Renal pelvis (tissue), 12 donors: ENCODE measurements at places on chromosomes 5 and 9. TPM values are rescaled to one million over a fixed set of nuclear protein-coding genes. Genes with fewer than 3 reads are reported as not detected.

- DNase-seq = no peak
Observed at GRCh38 chr5:5650242-5650641, 227.8 kb downstream of the ICE1 start.

MARVELD2 gene
- 33.7 TPM for polyA plus RNA-seq

GRCh38 chr5:64513492-64513891 lies 7.7 kb downstream of the RGS7BP start:
- no peak for DNase-seq

DNA sequence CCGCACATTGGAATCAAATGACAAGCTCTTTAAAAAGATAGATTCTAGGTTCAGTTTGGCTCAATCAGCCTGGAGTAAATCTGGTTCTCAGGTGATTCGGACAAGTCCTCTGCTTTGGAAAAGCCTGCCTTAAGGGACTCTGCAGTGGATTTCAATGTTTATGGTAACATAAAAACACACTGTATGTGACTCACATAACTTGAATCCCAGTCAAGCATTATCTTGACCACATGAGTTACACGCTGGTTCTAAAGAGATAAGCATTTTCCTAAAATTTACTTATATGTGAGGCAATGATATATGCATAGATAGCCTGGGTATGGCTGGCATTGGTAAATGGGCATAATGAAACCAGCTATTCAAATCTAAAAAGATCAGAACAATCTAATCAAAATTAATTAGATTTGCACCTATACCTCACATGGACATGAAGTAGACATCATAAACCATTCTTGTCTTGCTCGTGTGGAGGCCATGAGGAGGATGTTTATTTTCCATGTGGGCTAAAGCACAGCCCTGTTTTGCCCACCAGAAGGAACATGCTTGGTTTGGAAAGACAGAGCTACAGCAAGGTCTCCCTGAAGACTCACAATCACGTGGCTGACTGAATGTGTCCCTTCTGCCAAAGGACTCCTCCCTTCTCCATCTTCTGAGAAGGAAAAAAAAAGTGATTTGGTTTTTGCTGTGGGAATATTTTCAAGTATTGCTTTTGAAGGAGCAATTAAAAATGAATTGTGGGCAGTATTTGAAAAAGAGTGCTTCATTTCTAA lies 351.7 kb downstream of the DIRAS2 start:
- DNase-seq = no peak

ZER1 gene
- polyA plus RNA-seq = 35.5 TPM

DNA sequence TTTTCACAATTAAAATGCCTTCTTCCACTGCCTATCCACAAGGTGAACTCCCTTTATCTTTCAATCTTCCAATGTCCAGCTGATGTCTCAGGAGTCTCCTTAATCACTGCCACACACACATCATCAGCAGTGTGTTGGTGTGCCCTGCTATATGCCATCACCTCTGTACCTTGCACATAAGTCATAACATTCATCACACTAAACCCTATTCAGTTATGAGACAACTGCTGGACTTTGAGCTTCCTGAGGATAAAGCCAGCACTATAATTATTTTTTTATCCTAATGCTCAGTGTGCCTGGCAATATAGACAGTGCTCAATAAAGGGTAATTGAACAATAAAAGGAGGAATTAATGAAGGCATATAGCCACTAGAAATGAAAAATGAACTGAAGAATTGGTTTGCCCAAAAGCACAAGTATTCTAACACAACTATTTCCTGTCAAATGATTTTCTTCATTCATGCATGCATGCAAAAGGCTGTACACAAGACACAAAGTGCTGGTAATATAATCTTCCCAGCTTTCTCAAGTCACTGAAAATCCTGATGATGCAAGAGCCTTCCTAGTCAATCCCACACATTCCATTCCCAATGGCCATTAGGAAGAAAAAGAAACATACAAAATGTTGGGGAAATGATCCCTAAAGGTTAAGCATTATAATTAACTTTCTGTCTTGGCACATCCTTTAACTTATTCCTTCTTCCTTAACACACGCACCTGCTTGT lies 32.4 kb downstream of the LPAR1 start:
- no peak for DNase-seq

ELL2 gene
- polyA plus RNA-seq = 11.1 TPM

DNA sequence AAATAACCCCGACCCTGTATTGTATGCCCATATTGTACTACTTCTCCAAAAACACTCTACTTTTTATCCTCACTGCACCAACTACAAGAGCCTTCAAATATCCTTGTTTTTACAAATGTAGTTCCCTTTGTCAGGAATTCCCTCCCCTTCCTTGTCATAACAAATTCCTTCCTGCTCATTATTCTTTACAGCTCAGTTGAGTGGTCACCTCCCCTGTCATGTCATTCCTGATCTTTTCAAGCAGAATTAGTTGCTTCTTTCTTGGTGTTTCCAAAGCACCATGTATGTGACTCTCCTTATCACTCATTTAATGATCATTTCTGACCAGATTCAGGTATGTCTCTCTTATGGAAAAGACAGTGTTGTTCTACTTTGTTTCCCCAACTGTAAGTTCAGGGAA lies 194.2 kb upstream of the SMC2 start:
- no peak for DNase-seq

TMEM252 gene
- 6.7 TPM for polyA plus RNA-seq

NFX1 gene
- polyA plus RNA-seq = 38.9 TPM

DNA sequence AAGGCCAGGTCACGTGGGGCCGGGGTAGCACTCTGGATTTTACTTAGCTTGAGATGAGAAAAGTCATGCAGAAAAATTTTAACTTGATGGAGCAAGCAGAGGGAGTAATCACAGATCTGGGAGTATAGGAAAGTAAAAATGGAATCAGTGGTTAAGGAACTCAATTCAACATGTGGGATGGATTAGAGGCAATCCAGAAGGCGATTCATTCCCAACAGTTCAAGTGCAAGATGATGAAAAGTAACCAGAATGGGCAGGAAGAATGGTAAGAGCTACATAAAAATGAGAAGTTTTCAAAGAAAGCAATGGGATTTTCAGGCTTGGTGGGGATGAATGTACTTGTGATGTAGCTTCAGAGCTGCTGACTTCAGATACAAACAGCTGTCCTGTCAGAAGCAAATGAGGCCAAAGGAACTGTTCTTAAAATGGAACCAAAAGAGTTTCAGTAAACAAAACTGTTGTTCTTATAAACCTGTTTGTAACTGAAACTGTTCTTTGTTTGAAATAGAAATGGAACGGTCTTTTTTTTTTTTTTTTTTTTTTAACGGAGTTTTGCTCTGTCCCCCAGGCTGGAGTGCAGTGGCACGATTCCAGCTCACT lies 5.6 kb upstream of the SEC24A start:
- DNase-seq = no peak

DNA sequence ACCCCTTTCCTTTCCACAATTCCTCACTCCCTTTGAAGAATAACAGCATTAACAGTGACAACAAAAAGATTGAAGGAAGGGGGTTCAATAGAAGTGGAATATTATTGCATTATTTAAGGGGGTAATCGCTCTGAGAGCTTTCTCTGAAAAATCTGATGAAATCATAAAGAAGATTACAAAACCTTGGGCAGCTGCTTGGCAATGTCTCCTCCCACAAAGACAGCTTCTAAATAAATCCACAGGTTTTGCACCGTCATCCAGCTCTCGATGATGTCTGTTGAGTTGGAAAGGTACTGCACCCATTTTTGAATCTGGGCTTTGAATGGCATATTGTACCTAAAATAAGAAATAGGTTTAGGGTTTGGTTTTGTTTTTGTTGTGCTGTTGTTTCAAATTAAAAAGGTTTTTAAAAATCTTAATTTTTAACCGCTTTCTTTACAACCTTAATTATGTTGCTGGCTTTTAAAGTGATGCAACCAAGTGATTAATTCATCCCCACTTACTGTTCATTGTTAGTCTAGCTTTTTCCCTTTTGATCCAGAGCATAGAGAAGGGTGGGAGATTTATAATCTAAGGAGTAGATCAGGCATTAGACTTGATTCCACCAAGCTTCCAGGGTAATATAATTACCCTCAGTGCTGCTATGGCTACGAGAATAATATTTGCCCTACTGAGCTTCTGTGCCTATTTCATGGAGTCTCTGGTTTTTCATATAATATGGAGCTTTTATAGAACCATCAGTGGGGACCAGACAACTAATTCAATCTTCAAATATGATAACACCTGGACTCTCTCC lies 85.0 kb downstream of the DNAH5 start:
- no peak for DNase-seq

SEMA5A gene
- 44.8 TPM for polyA plus RNA-seq

GRCh38 chr9:11182001-11182400 lies 569.2 kb upstream of the PTPRD start:
- DNase-seq = no peak

GRCh38 chr5:96245140-96246091 lies 187.6 kb downstream of the PCSK1 start:
- no peak for DNase-seq

GRCh38 chr5:6059137-6059800 lies 319.1 kb downstream of the MED10 start:
- no peak for DNase-seq

JAKMIP2 gene
- 5.0 TPM for polyA plus RNA-seq

DNA sequence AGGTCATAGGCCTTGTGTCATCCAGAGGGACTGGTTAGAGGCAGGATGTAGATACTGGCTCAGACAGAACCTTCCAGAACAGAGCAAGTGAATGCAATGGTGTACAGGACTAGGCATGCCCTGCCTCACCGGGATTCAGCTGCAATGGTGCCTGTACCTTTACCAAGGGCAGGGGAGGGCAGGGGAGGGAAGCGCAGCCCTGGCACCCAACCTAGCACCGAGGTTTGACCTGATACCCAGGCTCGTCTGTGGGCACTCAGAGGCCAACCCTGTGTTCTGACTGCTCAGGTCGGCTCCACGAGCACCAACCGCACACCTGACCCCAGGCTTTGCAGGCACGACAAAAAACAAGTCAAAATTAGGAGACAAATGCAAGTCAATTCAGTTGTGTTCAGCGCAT lies 47.3 kb upstream of the GFPT2 start:
- no peak for DNase-seq

PCDHB7 gene
- polyA plus RNA-seq = 3.5 TPM

GRCh38 chr5:32840606-32841005 lies 129.5 kb downstream of the NPR3 start:
- no peak for DNase-seq

DND1 gene
- not detected for polyA plus RNA-seq

GRCh38 chr9:12652973-12653372 lies 40.2 kb upstream of the TYRP1 start:
- DNase-seq = no peak

DNA sequence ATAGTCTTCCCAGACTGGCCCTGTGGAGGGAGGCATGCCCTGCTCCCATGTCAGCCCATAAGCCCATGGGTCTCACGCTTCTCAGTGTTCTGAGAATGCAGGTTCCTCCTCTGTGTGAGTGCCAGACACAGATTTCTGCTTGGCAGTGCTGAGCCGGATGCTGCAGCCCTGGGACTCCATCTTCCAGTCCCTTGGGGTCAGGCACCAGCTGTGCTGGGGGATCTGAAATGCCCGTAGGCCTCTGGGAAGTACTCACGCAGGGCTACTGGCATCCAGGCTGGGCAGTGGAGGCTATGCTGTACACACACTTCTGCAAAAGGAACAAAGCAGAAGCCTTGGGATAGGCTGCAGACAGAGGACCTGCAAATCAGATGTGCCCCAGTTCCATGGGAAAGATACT lies 1944.6 kb downstream of the EFNA5 start:
- no peak for DNase-seq

- DNase-seq = no peak
Observed at GRCh38 chr9:123067136-123067535, 33.7 kb downstream of the GPR21 start.

BTNL3 gene
- not detected for polyA plus RNA-seq

DNA sequence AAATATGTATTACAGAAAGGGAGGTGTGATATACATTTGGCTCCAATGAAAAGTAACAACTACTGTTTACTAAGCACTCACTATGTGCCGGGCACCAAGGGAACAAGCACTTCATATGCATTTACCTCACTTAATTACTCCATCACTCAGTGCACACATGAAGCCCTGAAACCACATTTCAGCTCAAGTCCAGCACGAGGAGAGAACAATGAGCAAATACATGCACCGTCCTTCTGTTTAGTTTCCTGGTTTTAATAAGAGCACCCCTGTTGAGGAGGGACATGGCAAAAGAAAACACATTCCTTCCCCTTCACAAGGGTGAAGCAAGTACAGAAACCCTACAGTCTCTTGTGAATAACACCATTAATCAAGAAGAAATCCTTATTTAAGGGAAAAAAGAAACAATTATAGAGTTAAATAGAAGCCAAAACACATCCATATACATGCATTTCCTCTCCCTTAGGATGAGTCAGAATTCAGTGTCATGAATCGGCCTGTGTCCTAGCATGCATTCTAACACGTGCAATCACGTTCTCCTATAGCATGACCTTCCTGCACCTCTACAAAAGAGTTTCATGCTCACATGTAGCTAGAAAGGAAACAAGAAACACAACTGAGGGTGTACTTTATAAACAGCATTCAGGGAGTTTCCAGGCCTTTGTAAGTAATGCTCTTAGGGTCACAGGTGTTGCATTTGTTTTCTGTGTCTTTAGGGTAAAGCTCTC lies 411.6 kb downstream of the BNC2 start:
- no peak for DNase-seq

PCDHA1 gene
- not detected for polyA plus RNA-seq

GTF3C5 gene
- 77.0 TPM for polyA plus RNA-seq

- DNase-seq = no peak
Observed at GRCh38 chr5:133426264-133426663, 186.1 kb downstream of the FSTL4 start.

DNA sequence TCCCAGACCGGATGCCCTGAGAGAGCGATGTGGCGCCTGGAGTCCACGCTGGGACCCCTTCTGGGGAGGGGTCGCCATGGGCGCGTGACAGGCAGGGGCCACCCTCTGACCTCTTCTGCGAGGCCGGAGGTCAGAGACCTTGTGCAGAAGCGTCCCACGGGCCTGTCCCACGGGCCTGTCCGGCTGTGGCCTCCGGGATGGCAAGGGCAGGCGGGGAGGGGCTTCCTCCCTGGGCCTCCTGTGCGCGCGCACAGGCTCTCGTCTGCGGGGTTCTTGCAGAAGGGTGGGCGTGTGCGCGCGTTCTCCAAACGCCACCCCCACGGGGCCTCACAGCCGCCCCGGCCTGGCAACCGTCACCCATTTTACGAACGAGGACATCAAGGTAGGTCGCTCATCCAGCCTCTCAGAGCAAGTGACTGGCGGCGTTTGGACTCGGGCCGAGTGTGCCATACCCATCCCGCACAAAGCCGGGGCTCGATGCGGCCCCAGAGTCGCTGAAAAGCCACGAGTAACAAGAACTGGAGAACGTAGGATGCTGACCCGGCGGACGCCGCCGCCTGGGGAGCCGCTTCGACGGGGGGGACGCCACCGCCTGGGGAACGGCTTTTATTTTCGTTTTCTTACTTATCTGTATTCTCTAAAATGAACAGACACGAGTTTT lies 897 bp downstream of the AHRR start:
- DNase-seq = no peak

DNA sequence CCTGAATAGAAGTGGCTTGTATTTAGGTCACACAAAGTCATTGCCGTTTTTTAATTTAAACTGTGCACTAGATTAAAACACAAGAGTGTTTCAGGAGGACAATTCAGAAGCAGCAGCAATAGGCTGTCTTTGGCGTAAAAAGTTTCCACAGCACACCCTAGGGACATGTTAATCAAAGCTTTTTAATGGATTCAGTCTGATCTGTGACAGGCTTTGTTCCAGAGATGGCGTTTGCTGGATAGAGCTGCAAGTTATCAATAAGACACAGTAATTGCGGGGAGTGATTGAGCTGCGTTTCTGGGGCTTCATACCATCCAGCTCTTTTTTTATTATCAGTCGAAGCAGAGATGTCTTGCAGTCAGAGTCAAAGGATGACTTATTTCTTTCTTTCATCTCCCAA lies 300.3 kb downstream of the ZNF608 start:
- peak; percentile 40 for DNase-seq

GRCh38 chr5:27011274-27011673 lies 27.1 kb downstream of the CDH9 start:
- DNase-seq = no peak
